ENCODE measurements at places on chromosomes 5 and 9.

DNA sequence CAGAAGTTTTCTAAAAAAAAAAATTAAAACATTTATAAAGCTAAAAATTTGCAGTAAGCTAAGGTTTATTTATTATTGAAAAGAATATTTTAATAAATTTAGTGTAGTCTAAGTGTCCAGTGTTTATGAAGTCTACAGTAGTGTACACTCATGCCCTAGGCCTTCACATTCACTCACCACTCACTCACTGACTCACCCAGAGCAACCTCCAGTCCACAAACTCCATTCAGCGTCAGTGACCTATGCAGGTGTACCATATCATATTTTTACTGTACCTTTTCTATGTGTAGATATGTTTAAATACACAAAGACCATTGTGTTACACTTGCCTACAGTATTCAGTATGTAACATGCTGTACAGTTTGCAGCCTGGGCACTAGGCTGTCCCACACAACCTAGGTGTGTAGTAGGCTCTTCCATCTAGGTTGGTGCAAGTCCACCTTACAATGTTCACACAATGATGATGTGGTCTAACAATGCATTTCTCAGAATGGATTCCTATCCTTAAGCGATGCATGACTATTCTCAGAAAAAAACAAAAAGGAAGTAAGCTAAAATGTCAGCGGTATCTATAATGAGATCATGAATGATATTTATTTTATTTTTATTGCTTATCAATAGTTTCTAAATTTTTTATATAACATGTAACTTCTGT lies 336.7 kb downstream of the AGTPBP1 start:
- DNase-seq: no peak

DNA sequence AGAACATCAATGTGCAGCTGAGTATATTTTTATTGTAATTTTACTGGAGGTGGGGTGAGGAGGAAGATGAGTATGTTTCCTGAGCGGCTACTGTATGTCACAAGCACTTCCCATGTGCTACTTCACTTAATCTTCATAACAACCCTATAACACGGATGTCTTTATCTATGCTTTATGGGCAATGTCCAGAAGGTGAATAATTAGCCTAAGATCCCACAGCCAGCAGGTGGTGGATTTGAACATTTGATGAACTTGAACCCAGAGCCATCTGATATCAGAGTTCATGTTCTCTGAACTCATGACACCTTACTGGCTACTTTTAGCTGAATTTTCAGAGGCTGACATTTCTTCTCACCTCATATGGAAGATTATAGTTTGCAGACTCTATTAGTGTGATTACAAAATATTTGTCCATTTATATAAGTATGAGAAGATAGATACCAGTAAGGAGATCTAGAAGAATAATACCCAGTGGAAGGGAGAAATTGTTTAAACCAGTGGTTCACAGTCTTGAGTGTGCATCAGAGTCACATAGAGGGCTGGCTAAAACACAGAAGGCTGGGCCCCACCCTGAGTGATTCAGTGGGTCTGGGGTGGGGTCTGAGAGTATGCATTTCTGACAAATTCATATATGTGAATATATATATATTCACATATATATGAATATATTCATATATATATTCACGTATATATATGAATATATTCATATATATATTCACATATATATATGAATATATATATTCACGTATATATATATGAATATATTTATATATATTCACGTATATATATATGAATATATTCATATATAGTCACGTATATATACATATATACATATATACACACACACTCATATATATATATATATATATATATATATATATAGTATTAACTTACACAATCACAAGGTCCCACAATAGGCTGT lies 164.4 kb upstream of the NR3C1 start:
- DNase-seq: no peak

GRCh38 chr5:71865665-71866320 lies 146.7 kb downstream of the CARTPT start:
- DNase-seq: no peak

GRCh38 chr5:74311961-74312360 lies 328.6 kb downstream of the ENC1 start:
- no peak for DNase-seq

- no peak for DNase-seq
Observed at GRCh38 chr5:20678814-20679298, 690.9 kb upstream of the CDH18 start.

- no peak for DNase-seq
Observed at GRCh38 chr5:136374003-136374402, 8.7 kb upstream of the TRPC7 start.

- DNase-seq: no peak
Observed at GRCh38 chr5:144913661-144914060, 743.0 kb downstream of the KCTD16 start.

- peak; percentile 6 for DNase-seq
Observed at GRCh38 chr5:149264439-149265067, 7.1 kb upstream of the AFAP1L1 start.

DNA sequence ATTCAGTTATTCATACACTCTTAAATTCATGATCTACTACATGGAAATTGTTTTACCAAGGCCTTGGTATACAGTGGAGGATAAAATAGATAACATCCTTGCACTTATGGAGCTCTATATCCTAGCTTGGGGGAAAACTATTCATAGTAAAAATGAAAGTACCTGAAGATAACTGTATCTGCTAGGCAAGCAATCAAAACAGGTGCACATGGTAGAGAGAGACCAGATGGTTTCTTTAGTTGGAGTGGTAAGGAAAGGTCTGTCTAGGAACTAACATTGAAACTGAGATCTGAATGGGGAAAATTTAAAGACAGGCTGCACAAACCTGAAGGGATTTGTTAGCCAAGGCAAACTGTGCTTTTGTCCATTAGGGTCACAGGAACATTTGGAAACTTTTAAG lies 11.1 kb upstream of the SLCO4C1 start:
- no peak for DNase-seq

DNA sequence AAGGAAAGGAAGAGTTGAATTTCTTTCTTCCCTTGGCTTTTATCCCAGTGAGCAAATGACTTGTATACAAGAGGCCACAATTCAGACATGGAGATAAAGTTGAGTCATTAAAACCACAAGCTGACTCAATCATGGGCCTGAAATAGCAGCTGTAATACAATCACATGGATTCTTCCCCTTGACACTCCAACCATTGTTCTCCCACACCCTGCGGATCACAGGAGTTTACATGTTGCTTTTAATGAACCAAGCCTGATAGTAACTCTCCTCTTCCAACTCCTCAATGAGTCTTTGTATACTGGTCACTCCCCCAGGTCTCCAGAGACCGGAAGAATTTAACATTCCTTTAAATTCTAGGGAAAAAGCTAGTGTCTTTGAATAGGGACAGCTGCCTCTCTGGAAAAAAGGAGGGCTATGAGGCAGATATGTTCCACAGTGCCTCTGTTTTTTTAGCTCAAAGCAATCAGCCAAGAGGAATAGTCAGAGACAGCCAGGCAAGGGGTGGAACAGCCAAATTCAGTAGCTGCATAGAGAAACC lies 32.4 kb downstream of the PCDHGC5 start:
- no peak for DNase-seq

- DNase-seq: no peak
Observed at GRCh38 chr9:20148416-20148815, 359.6 kb upstream of the SLC24A2 start.

DNA sequence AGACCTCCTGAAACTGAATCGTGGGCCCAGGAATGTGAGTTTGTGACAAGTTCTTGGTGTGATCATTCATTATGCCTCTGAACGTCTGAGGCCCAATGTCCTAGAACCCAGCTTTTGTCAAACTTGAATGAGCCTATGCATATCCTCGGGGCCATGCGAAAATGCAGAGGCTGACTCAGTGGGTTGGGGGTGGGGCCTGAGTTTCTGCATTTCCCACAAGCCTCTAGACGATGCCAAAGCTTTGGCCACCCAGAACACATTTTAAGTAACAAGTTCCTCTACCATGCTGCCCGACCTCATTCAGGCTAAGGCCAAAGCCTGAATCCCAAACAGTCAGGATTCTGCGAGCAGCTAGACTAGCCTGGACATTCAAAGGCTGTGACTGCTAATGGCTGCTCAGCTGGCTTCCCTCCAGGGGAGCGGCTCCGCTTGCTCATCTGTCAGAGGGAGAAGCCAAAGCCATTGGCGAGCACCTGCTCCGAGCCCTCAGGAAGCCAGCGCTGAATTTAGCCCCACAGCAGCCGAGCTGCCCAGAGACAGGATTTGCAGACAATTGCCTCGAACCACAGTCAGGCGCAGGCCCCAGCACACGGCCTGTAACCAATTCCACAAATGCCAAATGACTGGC lies 177.5 kb downstream of the ZDHHC21 start:
- DNase-seq: no peak

GRCh38 chr5:78731884-78732283 lies 83.3 kb upstream of the LHFPL2 start:
- DNase-seq: no peak

- no peak for DNase-seq
Observed at GRCh38 chr9:87227456-87227855, 270.2 kb upstream of the DAPK1 start.

GRCh38 chr5:66974256-66974655 lies 222.3 kb downstream of the CD180 start:
- no peak for DNase-seq

GRCh38 chr9:133603135-133603927 lies 5.9 kb downstream of the FAM163B start:
- peak; percentile 68 for DNase-seq

- DNase-seq: no peak
Observed at GRCh38 chr5:76468635-76469425, 65.7 kb downstream of the IQGAP2 start.

DNA sequence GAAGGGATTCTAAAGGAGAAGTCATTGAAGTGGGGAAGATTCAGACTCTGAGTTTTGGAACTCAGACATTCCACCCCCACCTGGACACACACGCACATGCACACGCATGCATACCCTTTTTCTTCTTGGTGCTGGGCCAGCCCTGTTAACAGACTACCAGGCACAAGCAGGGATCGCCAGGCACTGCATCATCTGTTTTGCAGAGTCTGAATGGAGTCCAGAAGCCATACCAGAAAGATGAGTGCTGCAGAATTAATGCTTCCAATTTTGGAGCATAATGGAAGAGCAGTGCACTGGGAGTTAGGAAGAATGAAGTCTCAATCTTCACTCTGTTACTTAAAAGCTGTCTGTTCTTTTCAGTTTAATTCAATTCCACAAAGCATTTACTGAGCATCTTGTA lies 95.5 kb downstream of the PDE8B start:
- no peak for DNase-seq

DNA sequence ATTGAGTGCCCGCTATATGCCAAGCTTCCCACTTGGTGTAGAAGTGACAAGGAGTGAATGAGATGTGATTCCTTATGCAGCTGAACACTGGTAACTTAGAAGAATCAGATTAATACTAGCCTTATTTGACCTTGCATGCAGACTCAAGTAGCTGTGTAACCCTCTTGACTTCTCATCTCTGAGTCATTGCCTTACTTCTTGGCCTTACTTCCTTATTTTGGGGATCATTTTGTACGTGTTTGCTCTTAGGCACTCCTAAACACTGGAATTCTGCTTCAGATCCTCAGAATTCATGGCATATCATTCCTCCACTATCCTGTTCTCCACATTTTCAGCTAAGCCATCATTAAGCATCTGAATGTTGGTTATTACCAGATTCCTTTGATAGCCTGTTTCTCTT lies 948.9 kb upstream of the ARRDC3 start:
- no peak for DNase-seq

All from NCI-H748 treated with DMSO at 0.1 percent for 48 hours (cell line).